Activated CD4-positive, alpha-beta T cell treated with anti-CD3 and anti-CD28 coated beads, Interleukin-2, amount 50 U/mL, for 4 hours (primary cell): ENCODE measurements at places on chromosomes 16 and 17.
A peak's percentile ranks its signal among the peaks of the same experiment; 100 is the strongest.

DNA sequence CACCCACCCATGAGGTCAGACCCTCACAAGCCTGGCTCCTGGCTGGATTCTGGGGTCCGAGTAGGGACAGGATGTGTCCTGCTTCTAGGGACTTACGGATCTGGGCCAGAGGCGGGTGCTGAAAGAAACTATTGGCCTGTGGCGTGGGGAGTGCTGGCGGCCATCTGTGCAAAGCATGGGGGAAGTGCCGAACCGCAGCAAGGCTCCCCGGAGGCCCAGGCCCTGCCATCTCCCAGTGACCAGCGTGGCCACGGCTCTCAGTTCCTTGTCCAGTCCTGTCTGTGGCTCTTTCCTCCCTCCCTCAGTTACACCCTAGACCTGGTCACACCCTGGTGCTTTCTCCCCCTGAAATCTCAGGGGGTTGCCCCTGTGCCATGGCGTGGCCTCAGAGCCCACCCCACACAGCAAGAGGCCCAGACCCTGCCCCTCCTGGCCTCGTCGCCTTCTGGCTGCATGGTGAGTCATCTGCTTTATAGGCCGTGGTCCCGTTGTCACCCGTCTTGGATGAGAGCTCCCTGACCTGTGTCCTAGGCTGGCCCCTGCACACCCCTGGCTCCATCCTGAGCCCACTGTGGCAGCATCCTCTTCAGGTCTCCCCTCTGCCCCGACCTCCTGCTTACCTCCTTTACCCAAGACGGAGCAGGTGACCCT, 54.5 kb downstream of the PRMT7 start:
- DNase-seq, result no peak

GRCh38 chr16:10599626-10600025, 19.2 kb upstream of the EMP2 start:
- DNase-seq, result no peak

DNA sequence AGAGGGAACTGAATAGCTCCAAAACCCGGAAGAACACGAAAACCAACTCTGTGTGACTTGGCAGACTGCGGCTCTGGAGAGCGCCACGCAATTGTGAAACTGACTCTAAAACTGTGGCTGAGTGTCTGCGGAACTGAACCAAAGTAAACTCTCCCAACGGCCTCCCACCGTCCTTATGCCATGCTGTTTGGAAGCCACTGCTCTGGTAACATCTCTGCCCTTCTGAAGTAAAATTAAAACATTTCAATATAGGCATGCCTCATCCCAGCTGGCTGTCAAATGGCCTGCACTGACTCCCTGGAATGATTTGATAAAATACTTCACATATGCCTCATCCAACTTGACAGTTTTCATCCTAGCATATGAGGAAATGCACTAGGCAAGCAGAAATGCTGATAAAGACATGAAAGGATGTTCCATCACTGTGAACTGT, 70.2 kb downstream of the PARN start:
- DNase-seq, result no peak

DNA sequence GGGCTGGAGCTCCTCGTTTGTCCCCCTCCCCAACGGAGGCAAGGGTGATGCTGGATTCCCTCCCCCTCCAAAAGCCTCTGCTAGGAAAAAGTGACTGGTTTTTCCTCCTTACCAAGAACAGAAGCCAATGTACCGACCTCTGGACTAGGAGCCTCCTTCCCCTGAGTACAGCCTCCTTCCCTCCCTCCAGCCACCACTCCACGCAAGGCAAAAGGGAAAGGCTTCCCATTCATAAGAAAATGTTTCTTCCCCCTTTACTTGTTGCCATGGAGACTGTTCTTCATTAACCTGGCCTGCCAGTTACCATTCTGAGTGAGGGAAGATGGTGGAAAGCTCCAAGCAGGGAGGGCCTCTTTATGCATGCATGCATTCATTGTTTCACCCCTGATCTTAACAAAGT, 4.3 kb upstream of the PIMREG start:
- no peak for DNase-seq

DNA sequence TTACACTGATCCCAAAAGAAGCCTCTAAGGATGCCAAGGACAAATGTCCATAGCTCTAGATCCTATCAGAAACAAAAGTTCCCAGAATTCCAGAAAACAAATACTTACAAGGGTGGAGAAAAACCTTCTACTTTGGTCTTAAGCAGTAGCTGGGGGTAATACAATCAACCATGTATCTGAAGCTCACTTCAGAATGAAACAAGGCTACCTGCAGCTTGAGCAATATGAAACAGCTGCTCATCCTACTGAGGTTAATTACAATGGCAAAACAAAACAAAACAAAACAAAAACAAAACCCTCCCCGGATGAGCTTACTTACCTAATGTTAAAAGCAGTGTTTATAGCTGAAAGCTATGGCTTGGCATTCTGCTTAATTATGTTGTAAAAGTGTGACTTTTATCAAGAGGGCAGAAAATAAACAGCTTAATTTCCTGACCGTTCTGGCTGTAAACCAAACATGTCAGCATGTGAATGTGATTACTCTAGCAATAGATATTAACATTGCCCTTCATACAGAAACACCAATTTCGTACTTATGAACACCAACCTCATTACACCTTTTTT, 10.5 kb downstream of the PDZD9 start:
- no peak for DNase-seq

DNA sequence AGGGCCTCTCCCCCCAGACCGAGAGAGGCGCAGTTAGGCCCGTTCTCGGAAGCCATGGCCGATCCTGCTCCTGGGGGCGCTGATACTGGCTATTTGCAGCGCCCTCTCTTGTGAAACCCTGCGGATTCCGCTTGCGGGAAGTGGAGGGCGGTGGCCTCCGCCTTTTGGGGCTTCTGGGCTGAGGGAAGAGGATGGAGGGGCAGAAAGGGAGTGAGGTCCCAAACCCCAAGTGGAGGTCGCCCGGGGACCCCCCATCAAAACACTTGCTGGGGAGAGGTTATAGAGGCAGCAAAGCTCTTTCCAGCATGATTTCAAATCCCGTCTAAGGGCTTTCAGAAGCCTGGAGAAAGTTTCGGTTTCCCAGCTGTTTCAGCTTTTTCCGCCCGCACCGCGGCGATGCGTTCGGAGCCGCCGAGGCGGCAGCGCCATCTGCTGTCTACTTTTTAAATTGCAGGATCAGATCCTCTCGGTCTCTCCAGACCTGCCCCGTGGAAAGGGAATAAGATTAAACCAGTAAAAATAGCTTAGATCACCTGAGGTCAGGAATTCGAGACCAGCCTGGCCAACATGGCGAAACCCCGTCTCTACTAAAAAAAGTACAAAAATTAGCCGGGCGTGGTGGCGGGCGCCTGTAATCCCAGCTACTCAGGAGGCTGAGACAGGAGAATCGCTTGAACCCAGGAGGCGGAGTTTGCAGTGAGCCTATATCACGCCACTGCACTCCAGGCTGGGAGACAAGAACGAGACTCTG, 15.8 kb downstream of the SNX20 start:
- peak; percentile 78 for DNase-seq

- DNase-seq, result no peak
Measured at GRCh38 chr17:62163847-62164246, 98.8 kb upstream of the MED13 start.

- DNase-seq, result no peak
Measured at GRCh38 chr16:10180042-10180770, 2.0 kb downstream of the GRIN2A start.

DNA sequence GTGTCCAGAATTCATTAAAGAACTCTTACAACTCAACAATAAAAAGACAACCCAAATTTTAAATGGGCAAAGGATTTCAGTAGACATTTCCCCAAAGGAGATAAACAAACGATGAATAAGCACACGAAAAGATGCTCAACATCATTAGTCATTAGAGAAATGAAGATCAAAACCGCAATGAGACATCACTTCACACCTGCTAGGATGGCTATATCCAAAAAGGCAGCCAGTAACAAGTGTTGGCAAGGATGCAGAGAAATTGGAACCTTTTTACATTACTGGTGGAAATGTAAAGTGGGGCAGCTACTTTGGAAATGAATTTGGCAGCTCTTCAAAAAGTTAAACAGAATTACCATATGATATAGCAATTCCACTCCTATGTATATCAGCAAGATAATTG, 42.0 kb downstream of the PITPNM3 start:
- DNase-seq, result no peak

GRCh38 chr16:9663588-9663987, 518.6 kb downstream of the GRIN2A start:
- no peak for DNase-seq
